Stimulated activated CD8-positive, alpha-beta memory T cell treated with anti-CD3 and anti-CD28 coated beads, Interleukin-15, amount 100 ng/mL, for 4 hours (primary cell): ENCODE measurements at places on chromosomes 16 and 17.
A peak's percentile ranks its signal among the peaks of the same experiment; 100 is the strongest.

DNA sequence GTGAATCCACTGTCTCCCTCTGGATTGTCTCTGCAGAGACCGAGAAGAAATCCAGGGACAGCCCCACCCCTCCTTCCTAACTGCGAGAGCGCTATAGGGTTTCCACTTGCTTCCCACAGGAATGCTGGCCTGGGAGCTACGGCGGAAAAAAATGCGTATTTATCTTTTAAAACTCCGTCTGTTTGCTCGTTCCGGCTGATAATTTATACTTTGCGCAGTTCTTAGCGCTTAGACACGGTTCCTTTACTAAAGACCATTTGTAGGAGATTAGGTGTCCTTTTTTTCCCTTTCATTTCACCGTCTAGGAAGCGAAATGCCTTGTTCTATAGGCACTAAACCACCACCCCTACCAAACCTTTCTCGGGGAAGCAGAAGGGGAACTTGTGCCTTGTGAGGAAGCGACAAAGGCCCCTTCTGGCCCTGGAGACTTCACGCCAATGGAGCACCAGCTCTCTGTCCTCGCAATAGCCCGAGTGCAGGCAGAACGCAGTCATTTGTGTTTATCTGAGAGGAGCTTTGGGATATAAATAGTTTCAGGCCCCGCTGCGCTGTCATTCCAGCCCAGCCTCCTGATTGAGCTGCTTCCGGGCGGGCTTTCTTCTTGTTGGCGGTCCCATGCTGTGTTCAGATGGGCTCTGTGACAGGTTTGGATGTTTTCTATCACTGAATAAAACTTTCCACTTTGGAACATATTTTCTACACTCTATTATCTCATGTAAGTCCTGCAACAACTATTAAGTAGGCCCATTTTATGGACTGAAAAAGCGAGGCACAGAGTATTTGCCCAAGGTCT, 791 bp upstream of the SUPT4H1 start:
- no peak for DNase-seq

- no peak for DNase-seq
These were observed 1.2 kb downstream of the RASD1 start for GRCh38 chr17:17494870-17495535.

DNA sequence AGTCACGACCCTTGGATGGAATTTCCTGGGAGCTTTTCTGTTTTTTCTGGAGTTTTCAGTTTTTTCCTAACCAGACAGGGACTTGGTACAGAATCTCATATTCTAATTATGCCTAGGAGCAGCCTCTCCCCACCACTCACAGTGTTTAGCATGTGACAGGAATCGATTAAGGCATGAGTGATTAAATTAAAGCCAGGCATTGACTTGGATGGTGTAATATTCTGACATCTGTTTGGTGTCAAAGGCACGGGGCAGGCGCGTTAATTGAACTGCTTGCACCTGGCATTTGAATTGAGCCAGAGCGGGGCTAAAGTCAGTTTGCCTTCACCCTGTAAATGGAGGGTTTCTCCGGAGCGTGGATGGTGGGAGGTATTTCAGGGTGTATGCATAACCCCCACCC, 11.9 kb downstream of the MAPT start:
- DNase-seq: no peak

DNA sequence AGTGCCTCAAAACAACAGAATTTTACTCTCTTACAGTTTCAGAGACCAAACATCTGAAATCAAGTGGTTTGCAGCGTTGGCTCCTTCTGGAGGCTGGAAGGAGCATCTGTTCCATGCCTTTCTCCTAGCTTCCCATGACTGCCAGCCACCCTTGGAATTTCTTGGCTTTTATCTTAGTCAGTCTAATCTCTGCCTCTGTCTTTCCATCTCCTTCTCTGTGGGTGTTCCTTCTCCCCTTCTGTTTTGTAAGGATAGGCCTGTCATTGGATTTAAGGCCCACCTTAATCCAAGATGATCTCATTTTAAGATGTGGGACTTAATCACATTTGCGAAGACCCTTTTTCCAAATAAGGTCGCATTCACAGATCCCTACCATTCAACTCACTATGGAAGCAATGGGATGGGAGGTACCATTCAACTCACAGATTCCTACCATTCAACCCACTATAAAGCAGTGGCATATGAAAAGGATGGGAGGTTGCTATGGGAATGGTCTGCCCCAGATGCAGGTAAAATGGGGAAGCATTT, 321.8 kb downstream of the WWOX start:
- DNase-seq: no peak

DNA sequence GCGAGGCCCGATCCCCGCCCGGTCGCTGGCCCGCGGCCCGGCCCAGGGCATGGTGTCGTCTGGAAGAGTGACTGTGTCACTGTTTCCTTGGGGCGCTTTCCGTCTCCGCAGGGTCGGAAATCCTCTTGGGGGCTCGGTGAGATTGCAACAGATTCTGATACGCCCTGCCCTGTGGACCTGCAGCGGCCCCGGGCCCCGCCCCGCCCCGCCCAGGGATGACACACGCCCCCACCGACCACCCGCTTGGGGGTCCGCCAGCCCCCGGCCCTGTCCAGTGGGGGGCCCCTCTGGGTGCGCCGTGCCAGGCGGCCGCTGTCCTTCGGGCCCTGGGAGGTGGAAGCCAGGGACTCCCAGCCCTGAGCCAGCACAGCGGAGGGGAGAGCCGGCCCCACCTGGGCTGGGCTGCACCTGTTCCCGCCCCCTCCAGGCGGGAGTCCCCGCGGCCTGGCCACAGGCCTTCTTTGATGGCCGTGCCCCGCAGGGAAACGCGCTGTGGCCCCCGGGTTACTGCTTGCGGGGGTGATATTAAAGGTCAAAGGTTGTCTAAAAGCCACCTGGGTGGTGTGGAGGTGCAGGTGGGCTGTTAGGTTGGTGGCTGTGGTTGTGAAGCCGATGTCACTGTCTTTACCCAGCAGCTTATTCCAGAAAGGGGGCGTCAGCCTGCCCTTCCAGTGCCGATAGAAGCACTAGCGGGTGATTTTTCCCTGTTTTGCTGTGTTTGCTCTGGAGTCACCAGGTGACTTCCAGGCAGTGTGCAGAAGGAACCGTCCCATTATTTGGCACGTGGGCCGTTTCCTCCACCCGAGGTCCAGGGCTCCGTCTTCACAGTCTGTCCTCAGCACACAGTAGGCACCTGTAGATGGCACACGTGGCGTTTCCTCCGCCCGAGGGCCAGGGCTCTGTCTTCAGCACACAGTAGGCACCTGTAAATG, 752 bp downstream of the TBC1D24 start:
- DNase-seq: peak; percentile 36

DNA sequence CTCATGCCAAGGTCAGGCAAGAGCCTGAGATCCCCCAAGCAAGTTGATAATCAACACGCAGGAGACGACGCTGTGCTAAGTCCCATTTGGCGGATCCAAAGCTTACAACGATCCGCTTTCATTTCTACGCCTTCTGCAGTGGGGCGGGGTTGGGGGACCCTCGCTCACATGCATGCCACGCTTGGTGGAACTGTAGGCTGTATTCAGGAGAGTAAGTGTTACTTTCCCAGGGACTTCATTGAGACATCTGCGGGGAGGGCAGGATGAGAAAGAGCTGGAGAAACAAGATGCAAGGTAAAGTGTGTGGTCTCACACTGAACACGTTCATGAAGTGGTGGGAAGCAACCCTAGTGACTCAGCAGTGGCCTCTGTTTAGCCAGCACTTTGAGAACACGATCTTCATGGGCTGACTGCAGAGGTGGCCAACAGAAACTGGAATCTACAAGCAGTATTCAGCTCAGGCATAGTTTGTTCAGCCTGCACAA, 100.5 kb downstream of the XYLT1 start:
- DNase-seq: no peak

- peak; percentile 82 for DNase-seq
These were observed 346 bp upstream of the SLC43A2 start for GRCh38 chr17:1628856-1629503.

DNA sequence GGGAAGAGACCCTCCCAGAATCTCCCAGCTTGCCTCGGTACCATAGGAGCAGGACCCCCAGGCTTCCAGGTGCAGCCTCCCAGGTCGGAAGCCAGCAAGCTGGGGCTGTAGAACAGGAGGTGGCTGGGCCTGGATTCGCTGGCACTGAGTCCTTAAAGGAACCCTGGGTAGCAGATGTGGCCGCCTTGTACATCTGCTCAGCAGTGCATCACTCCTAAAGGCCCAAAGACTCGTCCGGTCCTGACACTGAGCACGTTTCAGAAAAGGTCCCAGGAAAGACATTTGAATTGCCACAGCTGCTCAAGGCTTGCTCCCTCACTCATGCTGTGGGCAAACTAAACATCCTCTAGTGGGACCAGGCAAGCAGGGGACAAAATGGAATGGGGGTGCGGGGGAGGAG, 172.8 kb downstream of the RAB11FIP4 start:
- DNase-seq: no peak

DNA sequence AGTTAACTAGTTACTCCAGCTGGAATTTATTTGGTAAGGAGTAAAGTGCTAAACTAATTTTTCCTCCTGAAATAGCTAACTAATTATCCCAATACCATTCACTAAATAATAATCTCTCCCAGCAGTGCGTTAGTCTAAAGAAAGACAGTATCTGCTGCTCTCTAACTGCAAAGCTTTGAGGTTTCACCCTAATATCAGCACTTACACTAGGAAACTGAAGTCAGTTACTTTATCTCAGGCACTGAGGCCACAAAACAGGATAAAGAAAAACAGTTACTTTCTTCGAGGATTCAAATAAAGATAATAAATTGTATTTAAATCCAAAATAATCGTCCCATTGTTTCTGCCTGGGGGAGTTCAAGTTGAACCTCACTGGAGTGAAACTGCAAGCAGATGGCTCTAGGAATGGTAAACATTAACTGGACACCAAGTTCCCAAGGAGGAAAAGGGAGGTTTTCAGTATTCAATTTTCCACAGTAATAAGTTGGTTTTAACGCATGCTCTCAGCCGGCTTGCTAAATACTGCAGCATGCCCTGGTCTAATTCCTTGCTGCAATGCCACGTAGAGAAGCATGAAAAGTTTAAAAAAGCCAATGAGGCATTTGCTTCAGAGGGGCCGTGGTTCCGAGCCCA, 20.0 kb upstream of the FOXJ1 start:
- DNase-seq: no peak

GRCh38 chr17:78356101-78356713, 3.7 kb downstream of the SOCS3 start:
- DNase-seq: peak; percentile 77

DNA sequence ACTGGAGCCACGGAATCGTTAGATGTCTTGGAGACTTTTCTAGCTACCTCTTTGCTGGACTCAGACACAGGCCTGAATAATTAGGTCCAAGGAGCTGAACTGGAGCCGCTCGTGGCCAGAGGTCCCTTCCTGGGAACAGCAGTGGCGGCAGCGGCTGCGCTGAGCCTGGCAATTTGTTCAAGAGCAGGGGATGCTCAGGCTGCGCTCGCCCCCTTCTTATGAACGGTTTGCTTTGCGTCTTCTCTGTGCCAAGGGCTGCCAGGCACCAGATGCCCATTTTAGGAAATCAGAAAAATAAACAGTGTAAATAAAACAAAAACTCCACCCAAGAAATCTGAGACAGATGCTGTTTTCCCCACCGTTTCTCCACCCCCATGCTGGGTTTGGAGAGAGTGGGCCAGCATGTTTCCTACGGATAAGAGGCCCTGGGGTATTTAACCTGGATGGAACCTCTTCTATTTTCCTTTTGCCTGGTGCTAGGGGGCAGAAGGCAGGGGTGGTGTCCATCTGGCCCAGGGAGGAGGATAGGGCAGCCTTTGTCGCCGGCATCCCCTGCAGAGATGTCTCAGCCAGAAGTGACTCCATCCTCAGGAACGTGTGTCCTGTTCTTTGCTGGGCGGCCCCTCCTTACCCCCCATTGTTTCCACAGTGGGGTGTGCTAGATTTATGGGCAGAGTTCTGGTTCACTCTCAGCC, 163.4 kb downstream of the SEC14L1 start:
- DNase-seq: no peak

DNA sequence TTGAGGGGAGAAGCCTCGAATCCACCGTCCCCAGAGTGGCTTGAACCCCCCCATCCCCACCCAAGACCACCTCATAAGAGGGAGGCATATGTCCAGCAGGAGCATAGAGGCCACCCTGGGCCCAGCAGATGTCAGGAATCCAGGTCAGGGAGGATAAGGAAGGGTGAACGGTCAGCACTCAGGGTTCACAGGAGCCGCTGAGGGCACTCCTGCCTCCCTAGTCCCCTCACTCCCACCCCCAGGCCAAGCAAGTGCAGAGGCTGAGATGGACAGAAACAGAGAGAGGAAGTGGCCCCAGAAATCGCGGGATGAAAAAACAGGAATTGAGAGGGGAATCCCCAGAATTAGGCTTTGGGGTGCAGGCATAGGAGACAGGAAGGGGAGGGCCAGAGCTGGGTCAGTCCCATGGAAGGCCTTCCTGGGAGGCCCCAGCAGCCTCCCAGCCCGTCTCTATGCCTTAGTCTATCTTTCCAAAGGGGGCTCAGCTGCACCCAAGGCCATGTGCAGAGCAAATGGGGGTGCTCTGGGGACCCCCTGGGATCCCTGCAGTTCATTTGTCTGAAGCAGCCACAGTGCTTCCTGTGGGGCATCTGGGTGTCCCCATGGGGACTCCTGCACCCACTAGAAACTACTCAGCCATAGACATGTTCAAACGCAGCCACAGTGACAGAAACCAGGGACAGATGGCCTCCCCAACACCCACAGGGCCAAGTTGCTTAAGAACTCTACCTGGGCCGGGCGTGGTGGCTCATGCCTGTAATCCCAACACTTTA, 1.7 kb downstream of the CMTM3 start:
- no peak for DNase-seq

DNA sequence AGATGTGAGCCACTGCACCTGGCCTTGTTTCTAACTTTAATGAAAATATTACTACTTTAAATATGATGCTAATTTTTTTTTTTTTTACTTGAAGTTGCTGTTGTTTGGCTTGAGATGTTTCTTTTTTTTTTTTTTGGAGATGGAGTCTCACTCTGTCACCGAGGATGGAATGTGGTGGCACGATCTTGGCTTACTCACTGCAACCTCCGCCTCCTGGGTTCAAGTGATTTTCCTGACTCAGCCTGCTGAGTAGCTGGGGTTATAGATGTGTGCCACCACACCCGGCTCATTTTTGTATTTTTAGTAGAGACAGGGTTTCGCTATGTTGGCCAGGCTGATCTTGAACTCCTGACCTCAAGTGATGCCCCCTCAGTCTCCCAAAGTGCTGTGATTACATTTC, 23.6 kb downstream of the IGSF6 start:
- no peak for DNase-seq

DNA sequence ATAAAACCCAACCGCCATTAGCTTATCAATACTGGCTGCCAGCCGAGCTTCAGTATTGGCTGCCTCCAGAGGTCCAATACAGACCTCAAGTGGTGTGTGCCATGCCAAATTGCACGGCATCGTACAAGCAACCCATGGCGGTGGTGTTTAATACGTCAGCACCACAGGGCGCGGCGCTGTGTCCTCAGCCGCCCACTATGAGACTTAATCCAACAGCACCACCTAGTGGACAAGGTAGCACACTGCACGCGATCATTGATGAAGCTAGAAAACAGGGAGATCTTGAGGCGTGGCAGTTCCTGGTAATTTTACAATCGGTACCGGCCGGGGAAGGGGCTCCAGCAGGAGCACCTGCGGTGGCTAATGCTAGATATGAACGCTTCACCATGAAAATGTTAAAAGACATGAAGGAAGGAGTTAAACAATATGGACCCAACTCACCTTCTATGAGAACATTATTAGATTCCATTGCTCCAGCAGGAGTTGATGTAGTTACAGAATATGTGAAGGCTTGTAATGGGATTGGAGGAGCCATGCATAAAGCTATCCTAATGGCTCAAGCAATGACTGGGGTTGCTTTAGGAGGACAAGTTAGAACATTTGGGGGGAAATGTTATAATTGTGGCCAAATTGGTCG, 15.4 kb downstream of the FLYWCH1 start:
- DNase-seq: peak; percentile 78

GRCh38 chr17:40556884-40557414, 8.3 kb downstream of the CCR7 start:
- no peak for DNase-seq
